Temporal lobe (tissue), 4 donors: ENCODE measurements at places on chromosomes 11 and 22. TPM values are rescaled to one million over a fixed set of nuclear protein-coding genes. Genes with fewer than 3 reads are reported as not detected.

The GRK3 gene
- 47.2 TPM for total RNA-seq

The CHCHD10 gene
- 5.4 TPM for total RNA-seq

The PANX3 gene
- 0.25 TPM for total RNA-seq

The JAML gene
- 0.74 TPM for total RNA-seq

The P2RY6 gene
- under 0.01 TPM for total RNA-seq

The DDX10 gene
- total RNA-seq: 16.0 TPM

The OR51I1 gene
- total RNA-seq: not detected

The TSPAN32 gene
- total RNA-seq: 0.25 TPM

The LRRC4C gene
- 63.4 TPM for total RNA-seq

The CSRP3 gene
- not detected for total RNA-seq

The APOBEC3F gene
- 0.49 TPM for total RNA-seq

The APOL4 gene
- 9.3 TPM for total RNA-seq

The TBX10 gene
- not detected for total RNA-seq

The TRIOBP gene
- total RNA-seq: 22.6 TPM

The KRTAP5-8 gene
- not detected for total RNA-seq

The SEC14L3 gene
- not detected for total RNA-seq

The CCDC88B gene
- 0.98 TPM for total RNA-seq
